ENCODE measurements at places on chromosomes 2 and 18. TPM values are rescaled to one million over a fixed set of nuclear protein-coding genes. Genes with fewer than 3 reads are reported as not detected.

The COBLL1 gene
- total RNA-seq: not detected

The DTNA gene
- not detected for total RNA-seq

The CYRIA gene
- 1.3 TPM for total RNA-seq

The BCL2 gene
- 40.1 TPM for total RNA-seq

The RUFY4 gene
- total RNA-seq: 0.85 TPM

The C1GALT1C1L gene
- not detected for total RNA-seq

The RAB3GAP1 gene
- 35.9 TPM for total RNA-seq

The ALPI gene
- total RNA-seq: not detected

The PRKAG3 gene
- total RNA-seq: not detected

DNA sequence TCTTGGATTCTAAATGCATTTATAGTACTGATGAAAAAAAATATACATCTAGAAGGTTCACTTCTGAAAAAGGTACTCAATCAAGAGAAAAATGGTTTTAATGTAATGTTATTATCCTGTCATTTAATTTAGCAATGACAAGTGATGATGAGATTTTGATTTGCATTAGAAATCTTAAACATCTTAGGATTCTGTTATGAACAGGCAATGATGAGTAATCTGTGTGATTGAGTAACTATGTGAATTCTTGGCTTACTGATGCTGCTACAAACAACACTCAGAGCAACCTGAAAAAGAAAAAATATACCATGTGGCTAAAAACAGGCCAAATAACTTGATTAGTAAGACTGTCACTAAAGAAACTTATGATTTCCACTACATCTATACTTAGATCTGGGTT is 30.1 kb downstream of the RBKS start:
- H3K27me3 ChIP-seq: no peaks in the 10 kb centered on the region
- H3K4me3 ChIP-seq: no peak overlapping the region
- DNase-seq: no peak
- H3K4me1 ChIP-seq: no peaks in the 10 kb centered on the region
- H3K27ac ChIP-seq: no peak overlapping the region
- H3K36me3 ChIP-seq: no peaks in the 10 kb centered on the region

GRCh38 chr2:72527424-72527823 is 298.4 kb downstream of the EXOC6B start:
- no peak overlapping the region for H3K27ac ChIP-seq
- H3K4me3 ChIP-seq: no peak overlapping the region
- H3K4me1 ChIP-seq: no peaks in the 10 kb centered on the region
- no peaks in the 10 kb centered on the region for H3K36me3 ChIP-seq
- no peaks in the 10 kb centered on the region for H3K27me3 ChIP-seq
- DNase-seq: no peak

- no peak for DNase-seq
- no peaks in the 10 kb centered on the region for H3K27me3 ChIP-seq
- no peak overlapping the region for H3K27ac ChIP-seq
- H3K4me3 ChIP-seq: no peak overlapping the region
Measured at GRCh38 chr18:32958746-32959145, 185.9 kb upstream of the KLHL14 start.

DNA sequence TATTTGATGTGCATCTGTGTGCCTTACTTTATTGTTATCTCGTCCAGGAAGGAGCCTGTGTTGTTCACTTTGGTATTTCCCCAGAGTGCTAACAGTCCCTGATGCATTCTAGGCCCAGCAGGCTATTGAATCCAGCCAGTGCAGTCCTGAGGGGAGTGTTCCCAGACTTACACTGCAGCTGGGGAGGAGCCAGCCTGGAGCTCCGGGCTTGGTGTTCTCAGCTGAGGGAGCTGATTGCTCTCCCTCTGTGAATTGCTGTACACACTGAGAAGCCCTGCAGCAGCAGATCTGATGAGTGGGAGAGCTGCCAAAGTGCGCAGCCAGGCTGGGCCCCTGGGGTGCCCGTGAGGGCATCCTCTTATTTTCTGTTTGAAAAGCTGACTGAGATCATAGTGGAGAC is 159.2 kb downstream of the GALNT3 start:
- H3K27ac ChIP-seq: no peak overlapping the region

- peaks cover 15% of the 10 kb centered on the region for H3K4me1 ChIP-seq
- H3K4me3 ChIP-seq: no peak overlapping the region
- no peaks in the 10 kb centered on the region for H3K36me3 ChIP-seq
- no peak overlapping the region for H3K27ac ChIP-seq
- no peaks in the 10 kb centered on the region for H3K27me3 ChIP-seq
- no peak for DNase-seq
Measured at GRCh38 chr2:11862049-11862448, 115.6 kb downstream of the LPIN1 start.

GRCh38 chr2:141392517-141393213 is 738.2 kb downstream of the LRP1B start:
- no peak overlapping the region for H3K4me3 ChIP-seq
- no peaks in the 10 kb centered on the region for H3K27me3 ChIP-seq
- no peaks in the 10 kb centered on the region for H3K36me3 ChIP-seq
- H3K27ac ChIP-seq: no peak overlapping the region

GRCh38 chr2:191150600-191151330 is at the start of gene STAT4:
STAT4 (minus strand) TSS chr2:191150994; CDS start chr2:191148203, 2,791 bp downstream.
- H3K36me3 ChIP-seq: peaks cover 21% of the 10 kb centered on the region
- H3K27me3 ChIP-seq: no peaks in the 10 kb centered on the region
- peaks cover 33% of the 10 kb centered on the region for H3K4me1 ChIP-seq
- peak; percentile 64 for DNase-seq
- peak within 1 kb of the TSS; percentile 83 for H3K4me3 ChIP-seq

DNA sequence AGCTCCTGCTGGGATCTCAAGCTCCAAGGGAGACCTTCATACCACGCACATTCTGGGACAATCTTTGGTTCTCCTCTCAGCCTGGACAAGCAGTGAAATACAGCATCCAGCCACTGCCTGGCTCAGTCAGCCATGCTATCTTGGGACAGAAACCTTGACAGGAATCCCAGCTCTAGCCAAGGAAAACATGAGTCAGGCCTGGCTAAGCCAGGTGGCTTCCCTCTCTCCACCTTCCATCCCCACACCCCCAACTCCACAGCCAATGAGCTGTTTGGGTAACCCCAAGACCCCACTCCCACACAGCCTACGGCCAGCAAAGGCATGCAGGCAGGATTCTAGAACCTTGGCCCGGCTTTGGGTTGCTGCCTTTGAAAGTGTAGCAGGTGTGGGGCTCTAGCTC is 64.9 kb downstream of the MCFD2 start:
- no peak overlapping the region for H3K4me3 ChIP-seq
- no peak for DNase-seq
- no peaks in the 10 kb centered on the region for H3K4me1 ChIP-seq

- no peak for DNase-seq
- H3K27me3 ChIP-seq: no peaks in the 10 kb centered on the region
- H3K4me1 ChIP-seq: no peaks in the 10 kb centered on the region
- H3K4me3 ChIP-seq: no peak overlapping the region
- H3K27ac ChIP-seq: no peak overlapping the region
- H3K36me3 ChIP-seq: no peaks in the 10 kb centered on the region
Measured at GRCh38 chr18:55355223-55355622, 232.8 kb downstream of the TCF4 start.

DNA sequence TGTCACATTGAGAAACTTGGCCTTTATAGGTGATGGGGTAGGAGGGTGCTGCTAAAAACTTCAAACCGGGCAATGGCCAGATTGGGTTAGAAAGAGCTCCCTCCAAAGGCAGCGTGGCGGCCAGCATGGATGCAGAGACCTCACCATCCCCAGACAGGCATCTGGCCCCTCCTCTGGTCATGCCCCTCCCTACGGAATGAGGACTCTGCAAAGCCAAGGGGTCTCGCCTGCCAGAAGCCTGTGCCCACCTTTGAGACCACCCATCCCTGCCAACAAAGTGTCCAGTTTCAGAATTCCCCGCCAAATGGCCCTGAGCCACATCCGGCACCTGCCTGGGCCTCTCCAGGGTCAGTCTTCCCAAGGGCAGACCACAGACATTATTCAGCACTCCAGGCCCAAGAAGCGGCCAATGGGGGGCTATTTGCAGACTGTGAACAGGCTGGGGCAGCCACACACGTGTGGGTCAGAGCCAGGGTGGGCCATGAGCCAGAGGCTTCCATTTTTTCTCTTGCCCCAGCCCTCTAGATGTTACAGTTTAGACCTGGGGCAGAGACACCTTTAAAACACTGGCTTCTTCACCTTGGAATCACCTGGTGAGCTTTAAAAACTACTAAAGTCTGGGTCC is 4.2 kb upstream of the ATP6V1B1 start:
- H3K4me1 ChIP-seq: no peaks in the 10 kb centered on the region
- H3K27ac ChIP-seq: no peak overlapping the region
- H3K27me3 ChIP-seq: no peaks in the 10 kb centered on the region
- DNase-seq: no peak
- H3K4me3 ChIP-seq: no peak overlapping the region
- no peaks in the 10 kb centered on the region for H3K36me3 ChIP-seq

DNA sequence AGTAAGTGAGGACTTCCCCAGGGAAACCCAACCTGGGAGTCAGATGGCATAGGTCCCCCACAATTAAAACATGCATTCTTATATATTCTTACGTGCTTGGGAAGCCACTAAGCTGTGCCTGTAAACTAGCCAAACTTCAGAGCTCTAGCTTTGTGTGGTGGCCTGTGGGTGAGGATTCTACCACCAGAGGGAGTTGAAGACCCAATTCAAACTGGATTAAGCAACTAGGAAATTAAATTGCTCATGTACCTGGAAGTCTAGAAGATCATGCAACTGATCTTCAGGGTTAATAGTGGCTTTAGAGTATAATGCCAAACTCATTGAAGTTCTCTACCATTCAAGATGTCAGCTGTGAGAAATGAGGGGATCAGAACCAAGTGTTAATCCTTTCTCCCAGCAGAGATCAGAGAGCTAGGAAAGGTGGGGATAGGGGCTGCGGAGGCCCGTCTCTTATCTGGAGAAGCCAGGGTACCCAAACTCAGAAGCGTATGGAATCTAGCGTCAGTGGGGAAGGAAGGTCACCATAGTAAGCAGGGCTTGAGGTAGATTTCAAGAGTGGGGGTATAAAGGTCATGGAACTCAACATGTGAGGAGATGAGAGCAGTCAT is 53.2 kb upstream of the CCDC85A start:
- H3K27ac ChIP-seq: no peak overlapping the region
- no peaks in the 10 kb centered on the region for H3K4me1 ChIP-seq
- no peak for DNase-seq
- no peaks in the 10 kb centered on the region for H3K36me3 ChIP-seq

GRCh38 chr2:231634951-231635875 is 42.5 kb downstream of the TEX44 start:
- H3K27me3 ChIP-seq: no peaks in the 10 kb centered on the region
- H3K36me3 ChIP-seq: no peaks in the 10 kb centered on the region
- no peaks in the 10 kb centered on the region for H3K4me1 ChIP-seq
- no peak for DNase-seq

- H3K27ac ChIP-seq: no peak overlapping the region
- H3K27me3 ChIP-seq: no peaks in the 10 kb centered on the region
- no peak for DNase-seq
- H3K36me3 ChIP-seq: no peaks in the 10 kb centered on the region
- no peaks in the 10 kb centered on the region for H3K4me1 ChIP-seq
- H3K4me3 ChIP-seq: no peak overlapping the region
Measured at GRCh38 chr2:133777574-133777960, 209.3 kb upstream of the NCKAP5 start.

- no peaks in the 10 kb centered on the region for H3K27me3 ChIP-seq
- DNase-seq: no peak
- no peak overlapping the region for H3K4me3 ChIP-seq
- no peaks in the 10 kb centered on the region for H3K4me1 ChIP-seq
Measured at GRCh38 chr2:75076088-75076487, 117.6 kb downstream of the POLE4 start.

DNA sequence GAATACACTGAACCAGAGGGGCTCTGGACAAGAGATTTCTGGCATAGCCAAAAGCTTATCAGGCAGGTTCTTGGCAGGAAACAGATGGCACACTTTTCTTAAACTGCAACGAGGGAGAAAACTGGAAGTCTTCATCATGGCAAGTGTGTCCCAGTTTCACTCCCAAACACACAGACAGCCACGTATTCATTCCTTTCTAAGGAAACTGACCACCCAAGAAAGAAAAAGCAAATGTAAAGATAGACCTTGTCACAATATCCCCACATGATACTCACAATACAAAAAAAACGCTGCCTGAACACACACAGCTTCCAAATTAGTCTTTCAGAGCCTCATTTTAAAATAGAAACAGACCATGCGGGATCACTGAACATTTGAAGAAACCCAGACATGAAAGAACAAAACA is 40.6 kb upstream of the RTTN start:
- H3K27me3 ChIP-seq: no peaks in the 10 kb centered on the region
- no peaks in the 10 kb centered on the region for H3K4me1 ChIP-seq
- H3K27ac ChIP-seq: no peak overlapping the region
- no peak for DNase-seq
- H3K4me3 ChIP-seq: no peak overlapping the region

GRCh38 chr2:45884126-45884525 is 232.7 kb downstream of the PRKCE start:
- H3K36me3 ChIP-seq: no peaks in the 10 kb centered on the region
- H3K4me1 ChIP-seq: peaks cover 11% of the 10 kb centered on the region
- H3K4me3 ChIP-seq: no peak overlapping the region
- no peaks in the 10 kb centered on the region for H3K27me3 ChIP-seq
- H3K27ac ChIP-seq: no peak overlapping the region
- no peak for DNase-seq

DNA sequence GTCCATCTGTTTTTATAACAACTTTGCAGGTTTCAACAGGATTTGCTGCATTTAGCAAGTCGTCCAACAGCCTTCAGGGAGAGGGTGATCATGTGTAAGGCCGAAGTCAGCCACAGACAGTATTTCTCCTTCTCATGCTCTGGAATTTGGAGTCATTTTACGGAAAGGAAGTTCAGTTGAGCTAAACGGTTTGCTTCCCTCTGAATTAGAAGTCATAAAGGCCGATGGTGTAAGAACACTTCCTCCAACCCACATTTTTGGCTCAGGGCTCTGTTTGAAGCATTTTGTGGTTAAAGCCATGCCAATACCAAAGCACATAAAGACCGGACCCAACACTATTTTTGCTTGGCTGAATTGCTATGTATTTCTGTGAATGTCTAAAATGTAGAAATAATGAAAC is 129.5 kb downstream of the TMEM182 start:
- H3K27ac ChIP-seq: no peak overlapping the region
- no peaks in the 10 kb centered on the region for H3K4me1 ChIP-seq
- no peak overlapping the region for H3K4me3 ChIP-seq
- H3K27me3 ChIP-seq: no peaks in the 10 kb centered on the region

- H3K27ac ChIP-seq: no peak overlapping the region
- no peak overlapping the region for H3K4me3 ChIP-seq
- H3K4me1 ChIP-seq: no peaks in the 10 kb centered on the region
- no peaks in the 10 kb centered on the region for H3K36me3 ChIP-seq
Measured at GRCh38 chr2:54438271-54438670, 17.9 kb upstream of the SPTBN1 start.

Data from CD4-positive, alpha-beta T cell (primary cell).